Glutamatergic neuron (in vitro differentiated cells): ENCODE measurements at places on chromosomes 1 and 21.

DNA sequence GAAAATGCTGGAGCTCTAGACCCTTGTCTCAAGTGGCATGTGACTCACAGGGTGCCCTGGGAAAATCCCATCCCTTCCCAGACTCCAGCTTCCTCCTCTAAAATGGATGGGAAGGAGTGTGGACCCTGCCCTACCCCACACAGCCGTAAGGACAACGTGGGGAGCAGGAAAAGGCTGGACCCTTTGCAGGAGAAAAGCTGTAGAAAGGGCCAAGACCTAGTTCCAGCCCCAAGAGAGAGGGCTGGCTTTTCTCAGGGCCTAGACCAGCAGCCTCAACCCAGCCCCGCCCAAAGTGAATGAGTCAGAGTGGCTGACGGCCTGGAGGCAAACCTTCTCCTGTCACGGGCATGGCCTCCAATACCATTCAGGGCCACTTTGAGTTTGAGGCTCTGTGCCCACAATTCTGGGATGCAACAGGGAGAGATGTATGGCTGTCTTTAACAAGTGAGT, 1.1 kb downstream of the LAMB3 start:
- no peak for DNase-seq

DNA sequence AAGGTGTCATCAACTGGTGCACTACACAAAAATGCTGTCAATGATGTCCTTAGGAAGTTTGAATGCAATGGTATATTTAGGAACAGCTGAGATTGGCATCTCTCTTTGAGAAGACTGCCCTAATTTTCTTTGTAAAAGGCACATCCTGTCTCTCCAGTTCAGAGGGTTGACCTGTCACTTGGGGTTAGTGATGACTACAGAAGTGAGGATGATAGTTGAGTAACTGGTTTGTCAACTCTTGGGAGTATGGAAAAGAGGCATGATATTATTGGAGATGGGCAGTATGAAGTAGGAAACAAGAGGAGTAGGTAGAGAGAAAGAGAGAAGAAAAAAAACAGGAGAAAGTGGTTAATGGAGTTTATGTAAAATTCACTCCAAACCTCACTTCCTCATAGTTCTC, 40.4 kb upstream of the PIGC start:
- no peak for DNase-seq

DNA sequence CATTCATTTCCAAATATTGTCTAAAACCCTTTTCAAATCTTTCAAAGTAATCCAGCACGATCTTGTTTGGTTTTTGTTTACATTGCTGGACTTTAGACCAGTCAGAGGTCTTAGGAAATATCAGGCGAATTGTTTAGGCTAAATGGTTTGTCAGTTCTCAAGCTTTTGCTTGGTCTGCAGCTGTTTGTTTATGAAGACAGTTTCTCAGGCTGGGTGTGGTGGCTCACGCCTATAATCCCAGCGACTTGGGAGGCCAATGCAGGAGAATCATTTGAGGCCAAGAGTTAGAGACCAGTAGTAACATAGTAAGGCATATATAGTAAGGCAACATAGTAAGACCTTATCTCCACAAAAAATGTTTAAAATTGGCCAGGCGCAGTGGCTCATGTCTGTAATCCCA, 77.5 kb downstream of the DNTTIP2 start:
- DNase-seq = no peak

DNA sequence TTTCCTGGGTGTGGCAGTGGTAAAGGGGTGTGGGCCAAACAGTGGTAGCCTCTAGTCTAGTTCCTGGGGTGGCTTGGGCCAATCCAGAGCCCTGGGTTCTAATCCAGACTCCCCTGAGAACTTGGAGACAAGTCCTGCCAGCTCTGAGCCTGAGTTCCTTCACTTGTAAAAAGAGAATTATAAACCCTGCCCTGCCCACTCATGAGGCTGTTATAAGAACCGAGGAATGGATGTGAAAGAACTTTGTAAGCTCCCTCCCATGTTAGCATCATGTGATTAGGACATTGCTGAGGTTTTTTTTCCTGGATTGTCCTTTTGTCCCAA, 131.0 kb downstream of the RRAGC start:
- DNase-seq = no peak

DNA sequence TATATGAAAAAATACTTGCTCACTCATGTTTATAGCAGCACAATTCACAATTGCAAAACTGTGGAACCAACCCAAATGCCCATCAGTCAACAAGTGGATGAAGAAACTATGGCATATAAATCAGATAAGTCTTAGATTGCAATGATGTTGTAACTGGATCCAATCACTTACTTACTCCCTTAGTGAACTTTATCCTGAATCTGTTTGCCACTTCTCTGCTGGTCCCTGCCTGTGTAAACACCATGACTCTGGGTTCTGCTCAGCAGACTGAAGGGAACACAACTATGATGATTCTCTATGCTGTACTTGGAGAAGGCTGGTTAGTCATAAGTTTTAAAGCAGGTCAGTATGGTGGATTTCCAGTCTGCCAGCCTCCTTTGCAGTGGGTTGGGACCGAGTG, 391.2 kb downstream of the RWDD3 start:
- no peak for DNase-seq

DNA sequence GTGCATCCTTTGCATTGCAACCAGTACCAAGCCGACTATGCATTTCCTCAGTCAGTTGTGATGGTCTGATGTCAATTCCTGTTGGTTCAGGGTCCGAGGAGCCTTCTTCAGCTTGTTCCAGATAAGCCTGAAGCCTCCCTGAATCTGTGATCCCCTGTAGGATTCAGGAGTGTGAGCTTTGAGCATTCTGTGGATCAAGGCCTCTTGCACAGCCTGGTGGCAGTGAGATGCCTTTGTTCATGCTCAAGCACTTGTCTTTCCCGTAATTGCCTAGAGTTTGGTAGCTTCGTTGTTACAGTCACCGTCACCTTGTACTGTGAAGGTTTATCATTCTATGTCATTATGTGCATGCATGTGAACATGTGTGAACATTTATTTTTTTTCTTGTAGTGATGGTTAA, 103.5 kb downstream of the PBX1 start:
- DNase-seq = no peak

GRCh38 chr1:161902182-161902581, 121.5 kb downstream of the OLFML2B start:
- no peak for DNase-seq

- no peak for DNase-seq
These were observed 166.7 kb downstream of the SIPA1L2 start for GRCh38 chr1:232463225-232463624.

DNA sequence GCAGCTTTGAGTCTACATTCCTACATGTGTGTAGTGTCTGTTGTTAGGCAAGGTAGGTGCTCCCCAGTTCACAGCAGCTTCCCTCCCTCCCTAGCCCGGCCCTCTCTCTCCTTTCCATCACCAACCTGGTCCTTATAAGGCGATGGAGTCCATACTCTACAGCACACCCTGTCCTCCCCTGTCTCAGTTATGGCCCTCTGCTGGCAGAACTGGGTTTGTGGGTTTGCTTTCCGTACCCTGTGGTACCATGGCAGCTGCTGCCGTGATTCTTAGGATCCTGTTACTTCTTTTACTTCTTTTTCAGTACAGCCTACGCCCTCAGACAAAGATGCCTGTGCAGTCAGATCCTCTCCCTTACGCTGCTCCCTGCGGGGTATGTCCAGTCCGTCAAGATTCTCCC, 31.7 kb downstream of the AK5 start:
- DNase-seq = no peak

DNA sequence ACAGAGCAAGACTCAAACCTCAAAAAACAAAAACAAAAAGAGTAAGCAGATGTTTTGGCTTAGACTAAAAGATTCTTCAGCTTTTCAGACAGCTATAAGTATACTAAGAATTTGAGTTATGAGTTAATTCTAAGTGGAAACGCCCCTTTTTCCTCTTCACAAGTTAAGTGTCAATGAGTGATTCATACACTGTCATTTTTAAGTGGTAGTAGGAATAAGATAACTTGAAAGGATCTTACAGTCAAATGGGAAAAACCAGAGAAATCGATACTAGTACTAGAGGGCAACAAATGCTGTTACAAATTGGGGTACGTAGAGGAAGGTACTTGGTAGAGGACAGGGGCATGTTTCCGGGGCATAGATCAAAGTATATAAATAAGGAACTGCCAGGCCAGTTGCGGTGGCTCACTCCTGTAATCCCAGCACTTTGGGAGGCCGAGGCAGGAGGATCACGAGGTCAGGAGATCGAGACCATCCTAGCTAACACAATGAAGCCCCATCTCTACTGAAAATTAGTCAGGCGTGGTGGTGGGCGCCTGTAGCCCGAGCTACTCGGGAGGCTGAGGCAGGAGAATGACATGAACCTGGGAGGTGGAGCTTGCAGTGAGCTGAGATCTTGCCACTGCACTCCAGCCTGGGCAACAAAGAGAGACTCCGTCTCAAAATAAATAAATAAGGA, 7.4 kb downstream of the H3-3A start:
- no peak for DNase-seq

GRCh38 chr1:175539986-175540385, 203.4 kb downstream of the TNR start:
- DNase-seq = no peak

GRCh38 chr1:4724001-4724400, 69.6 kb downstream of the AJAP1 start:
- no peak for DNase-seq

DNA sequence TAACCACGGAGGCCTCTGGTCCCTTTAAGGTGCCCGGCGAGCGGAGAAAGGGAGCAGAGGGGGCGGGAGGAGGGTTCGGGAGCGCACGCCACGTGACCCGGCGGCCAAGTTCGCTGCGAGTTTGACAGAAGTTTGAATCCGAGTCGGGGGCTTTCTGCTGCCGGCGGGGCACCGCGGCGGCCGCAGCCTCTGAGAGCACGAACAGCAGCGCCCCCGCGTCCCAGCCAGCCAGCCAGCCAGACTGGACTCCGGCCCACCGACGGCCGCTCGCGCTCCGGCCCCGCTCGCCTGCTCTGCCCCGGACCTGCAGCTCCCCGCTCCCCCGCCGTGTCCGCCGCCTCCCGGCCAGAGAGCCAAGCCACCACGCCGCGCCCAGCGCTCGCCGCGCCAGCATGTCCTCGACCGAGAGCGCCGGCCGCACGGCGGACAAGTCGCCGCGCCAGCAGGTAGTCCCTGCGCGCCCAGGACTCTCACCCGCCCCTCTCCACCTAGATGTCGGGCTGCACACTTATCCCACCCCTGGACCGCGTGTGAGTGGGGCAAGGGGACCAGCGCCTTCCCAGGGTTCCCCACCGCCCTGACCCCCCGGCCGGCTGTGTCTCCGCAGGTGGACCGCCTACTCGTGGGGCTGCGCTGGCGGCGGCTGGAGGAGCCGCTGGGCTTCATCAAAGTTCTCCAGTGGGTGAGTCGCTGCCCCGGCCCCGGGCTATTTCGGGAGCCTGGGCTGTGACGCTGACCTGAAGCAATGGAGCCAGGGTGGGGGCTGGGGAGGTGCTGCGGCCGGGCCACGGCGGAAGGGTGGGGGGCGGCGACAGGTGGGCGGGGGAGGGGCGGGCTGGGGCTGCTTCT, at the start of gene SYPL2:
TSS of gene SYPL2 (plus strand) at position 95 of the 849 bp plus-strand sequence. CDS start at position 393, 298 bp downstream.
- DNase-seq = peak; percentile 48

DNA sequence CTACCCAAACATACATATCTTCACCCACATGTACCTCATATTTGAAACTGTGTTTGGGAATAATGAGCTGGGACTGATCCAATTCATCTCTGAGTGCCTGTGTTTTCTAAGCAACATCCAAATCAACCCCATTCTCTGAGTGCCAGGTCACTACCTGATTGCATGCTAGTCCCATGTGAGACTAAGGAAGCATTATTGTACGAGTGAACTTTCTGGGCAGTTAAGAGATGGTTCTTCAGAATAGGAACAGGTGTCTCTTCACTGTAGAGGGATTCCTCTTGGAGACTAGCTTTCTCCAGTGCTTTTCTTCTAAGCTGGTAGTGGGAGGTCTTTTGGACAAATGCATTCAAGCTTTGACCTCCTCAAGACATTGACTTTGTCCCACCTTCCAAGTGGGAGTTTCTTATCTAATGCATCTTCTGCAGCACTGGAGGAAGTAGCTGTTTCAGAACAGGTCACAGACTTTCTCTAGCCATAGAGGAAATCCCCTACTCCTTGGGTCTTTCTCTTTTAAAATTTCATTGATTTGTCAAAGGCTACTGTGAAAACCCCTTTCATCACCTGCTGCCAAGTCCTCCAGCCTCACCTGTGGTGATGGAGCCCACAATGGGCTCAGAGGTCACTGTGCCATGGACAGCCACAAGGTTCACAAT, 172.0 kb upstream of the KIAA0040 start:
- no peak for DNase-seq

DNA sequence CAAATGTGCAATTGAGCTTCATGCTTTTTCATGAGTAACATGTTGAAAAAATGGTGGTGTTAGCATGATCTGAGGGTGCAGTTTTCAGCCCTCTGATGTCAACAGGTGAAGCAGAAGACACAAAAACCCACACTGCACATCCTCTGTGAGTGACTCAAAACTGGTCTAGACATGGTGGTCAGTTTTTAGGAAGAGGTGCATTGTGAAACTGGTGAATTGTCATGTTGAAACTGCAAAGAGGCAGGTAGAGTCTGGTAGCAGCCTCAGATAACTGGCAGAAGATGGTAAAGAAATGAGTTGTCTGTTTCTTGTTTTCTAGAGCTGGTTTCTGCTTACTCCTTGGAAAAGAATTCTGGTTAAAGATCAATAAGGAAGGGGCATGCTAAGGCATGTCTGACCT, 97.3 kb upstream of the HMCN1 start:
- no peak for DNase-seq

- DNase-seq = no peak
These were observed 33.9 kb downstream of the PROK1 start for GRCh38 chr1:110484801-110485200.

GRCh38 chr1:53648516-53648915, 90.4 kb downstream of the GLIS1 start:
- DNase-seq = no peak
